ENCODE measurements at places on chromosomes 4 and X.

DNA sequence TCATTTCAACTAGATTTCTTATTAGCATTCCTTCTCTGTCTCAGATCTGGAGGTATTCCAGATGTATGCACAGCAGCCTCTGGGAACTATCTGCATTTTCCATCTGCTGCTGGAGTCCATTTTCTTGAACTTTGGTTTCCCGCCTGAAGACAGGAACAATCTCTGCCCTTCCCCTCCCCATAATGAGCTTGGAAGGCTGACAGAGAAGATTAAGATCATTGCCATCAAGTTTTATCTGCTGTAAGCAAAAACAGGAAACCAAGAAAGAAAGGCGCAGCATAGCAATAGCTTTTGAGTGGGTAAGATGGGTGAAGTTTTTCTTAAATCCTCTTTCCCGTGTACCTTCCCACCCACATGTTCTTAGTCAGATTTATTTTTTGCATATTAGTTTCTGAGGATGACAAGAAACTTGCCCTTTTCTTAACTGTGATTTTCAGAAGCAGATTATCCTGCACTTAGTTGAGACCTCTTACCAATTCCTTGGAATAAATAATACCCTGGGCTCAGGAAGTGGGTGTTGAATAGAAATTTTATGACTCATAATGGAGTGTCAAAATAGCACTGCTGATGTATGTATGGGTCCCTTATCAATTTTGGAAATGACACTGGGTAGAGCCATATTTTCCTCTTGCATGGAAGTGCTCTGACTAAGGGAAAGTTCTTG is 78.3 kb downstream of the CT47B1 start:
- no peak for DNase-seq

- DNase-seq = no peak
Measured at GRCh38 chrX:45697591-45697990, 496.9 kb upstream of the DIPK2B start.

DNA sequence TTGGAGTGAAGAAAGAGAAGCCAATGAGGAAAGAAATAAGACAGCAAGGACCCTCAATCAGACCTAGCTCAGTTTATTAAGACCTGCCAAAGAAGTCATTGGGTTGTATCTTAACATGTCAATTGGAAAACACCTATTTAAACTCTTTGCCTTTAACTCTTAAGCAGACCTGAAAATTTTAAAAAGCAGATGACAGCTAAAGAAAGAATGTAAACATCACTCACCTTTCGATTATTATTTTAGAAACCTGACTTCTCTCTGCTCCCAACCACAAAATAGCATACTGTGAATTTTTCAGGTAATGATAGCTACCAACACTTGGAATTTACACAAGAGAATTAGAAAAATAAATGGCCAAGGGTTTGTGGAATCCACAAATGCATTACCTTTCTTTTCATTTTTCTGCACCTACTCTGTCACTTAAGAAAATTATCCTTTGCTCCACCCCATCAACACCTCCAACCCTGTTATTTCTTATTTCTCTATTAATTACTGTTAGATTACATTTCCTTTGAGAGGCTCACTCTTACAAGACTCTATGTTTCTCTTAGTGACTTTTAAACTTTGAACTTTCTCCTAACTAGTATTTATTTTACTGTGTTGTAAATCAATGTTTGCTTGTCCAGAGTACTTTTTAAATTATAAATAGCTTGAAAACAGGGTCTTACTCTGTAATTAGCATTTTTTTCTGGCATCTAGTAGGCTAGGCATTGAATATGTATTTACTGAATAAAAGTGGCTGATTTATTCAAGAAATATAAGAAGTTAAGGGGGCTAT is 765 bp upstream of the SULT1E1 start:
- DNase-seq = no peak

- DNase-seq = no peak
Measured at GRCh38 chr4:56438766-56439165, 2.7 kb downstream of the PAICS start.

DNA sequence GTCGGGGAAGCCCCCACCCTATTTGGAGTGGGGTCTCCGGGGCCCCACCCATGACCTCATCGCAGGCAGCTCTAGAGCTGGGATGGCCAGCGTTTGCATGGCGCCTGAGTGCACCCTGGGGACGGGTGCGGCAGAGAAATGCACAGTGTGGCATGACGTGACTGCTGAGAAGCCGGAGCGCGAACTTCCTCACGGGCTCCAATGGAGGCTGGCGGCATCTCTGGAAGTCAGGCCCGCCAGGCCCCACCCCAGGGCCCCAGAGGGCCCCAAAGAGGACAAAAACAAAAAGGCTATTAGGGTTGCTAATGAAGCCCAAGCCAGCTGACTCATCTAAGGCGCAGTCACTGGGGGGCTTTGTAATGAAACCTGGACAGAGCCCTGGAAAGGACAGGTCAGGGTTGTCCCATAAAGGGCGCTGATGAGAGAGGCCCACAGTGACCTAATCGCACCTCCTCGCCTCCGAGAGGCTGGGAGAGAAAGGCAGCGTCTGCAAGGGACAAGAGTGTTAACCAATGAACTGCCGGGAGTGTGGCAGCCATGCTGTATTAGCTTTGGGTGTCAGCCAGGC is 86.0 kb upstream of the C1QTNF7 start:
- DNase-seq = no peak

DNA sequence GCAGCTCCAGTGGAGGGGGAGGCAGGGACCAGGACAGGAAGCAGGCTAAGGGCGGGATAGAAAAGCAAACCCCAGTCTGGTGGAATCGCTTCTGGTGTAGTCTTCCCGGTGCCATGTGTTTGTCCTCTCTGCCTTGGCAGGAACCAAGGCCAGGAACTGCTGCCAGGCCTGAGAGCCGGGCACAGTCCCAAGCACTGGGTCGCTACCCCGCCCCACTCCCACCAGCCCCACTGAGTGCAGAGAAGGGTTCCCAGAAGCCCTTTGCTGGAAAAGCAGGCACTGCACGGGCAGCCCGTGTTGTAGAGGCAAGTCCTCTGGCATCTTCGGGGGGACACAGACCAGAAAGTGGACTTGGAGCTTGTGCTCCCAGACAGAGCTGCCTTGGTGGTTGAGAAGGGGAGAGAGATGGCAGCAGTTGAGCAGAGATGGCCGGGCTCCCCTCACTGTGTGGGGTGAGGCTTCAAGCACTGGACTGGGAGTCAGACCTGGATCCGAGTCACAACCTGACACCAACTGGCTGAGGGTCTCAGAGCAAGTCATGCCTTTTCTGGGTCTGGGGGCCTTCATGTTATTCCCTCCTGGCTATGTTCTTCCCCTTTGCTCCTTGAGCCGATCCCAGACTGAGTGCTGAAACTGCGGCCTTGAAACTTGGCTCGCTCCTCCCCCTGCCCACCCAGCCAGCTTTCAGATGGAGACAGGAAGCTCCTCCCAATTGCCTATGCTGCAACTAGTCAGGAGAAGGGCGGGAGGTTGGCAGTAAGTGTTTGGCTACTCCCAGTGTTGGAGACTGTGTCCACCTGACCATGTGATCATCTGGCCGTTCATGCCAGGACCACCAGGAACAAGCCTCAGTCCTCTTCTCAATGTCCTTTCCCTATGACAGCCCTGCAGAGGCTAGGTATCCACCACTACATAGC is 59.7 kb upstream of the MTM1 start:
- DNase-seq = peak; percentile 82

DNA sequence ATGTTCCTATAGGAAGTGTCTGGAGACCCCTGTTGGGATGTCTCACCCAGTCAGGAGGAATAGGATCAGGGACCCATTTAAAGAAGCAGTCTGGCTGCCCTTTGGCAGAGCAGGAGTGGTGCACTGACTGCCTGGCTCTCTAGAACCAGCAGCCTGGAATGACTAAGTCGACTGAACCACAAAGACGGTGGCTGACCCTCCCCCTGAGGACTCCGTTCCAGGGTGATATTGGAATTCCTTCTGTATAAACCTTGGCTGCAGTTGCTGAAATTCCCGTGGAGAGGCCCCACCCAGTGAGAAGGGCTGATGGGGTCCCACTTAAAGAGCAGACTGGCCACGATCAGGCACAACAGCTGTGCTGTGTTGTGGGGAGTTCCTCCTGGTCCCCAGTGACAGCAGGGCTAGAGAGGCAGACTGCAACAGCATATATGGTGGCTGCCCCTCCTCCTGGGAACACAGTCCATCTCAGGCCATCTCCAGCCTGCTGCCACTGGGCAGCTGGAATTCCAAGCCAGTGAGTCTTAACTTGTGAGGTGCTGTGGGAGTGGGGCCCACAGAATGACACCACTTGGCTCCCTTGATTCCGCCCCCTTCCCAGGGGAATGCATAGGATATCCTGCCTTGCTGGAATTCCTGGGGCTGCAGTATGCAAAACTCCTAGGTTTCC is 41.8 kb upstream of the RLIM start:
- DNase-seq = no peak

DNA sequence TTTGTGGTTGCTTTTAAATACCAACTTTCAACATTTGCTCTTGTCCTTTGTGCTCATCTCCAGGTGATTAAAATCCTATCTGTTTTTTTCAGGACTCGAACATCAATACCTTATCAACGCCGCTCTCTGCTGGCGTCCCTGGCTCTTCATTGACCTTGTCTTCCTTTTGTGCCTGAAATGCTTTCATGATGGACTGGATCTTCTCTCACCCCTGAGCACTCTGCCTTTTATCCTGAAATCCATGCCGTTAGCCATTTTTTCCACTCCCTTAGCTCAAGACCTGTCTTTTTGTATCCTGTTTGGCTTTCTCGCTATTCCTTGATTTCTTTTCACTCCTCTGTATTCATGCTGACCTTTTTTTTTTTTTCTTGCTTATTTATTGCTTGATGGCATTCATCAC is 549.5 kb upstream of the CPEB2 start:
- DNase-seq = no peak

- DNase-seq = no peak
Measured at GRCh38 chr4:179352221-179352620, 1910.0 kb upstream of the AGA start.
